Breast epithelium (tissue), 4 donors: ENCODE measurements at places on chromosomes 5 and 9. TPM values are rescaled to one million over a fixed set of nuclear protein-coding genes. Genes with fewer than 3 reads are reported as not detected.

GRCh38 chr9:98860871-98861293 lies 53.4 kb downstream of the GALNT12 start:
- DNase-seq, result no peak

TOR2A gene
- 9.6 TPM for total RNA-seq

- no peak for DNase-seq
Measured at GRCh38 chr5:148193202-148193601, 9.6 kb upstream of the SPINK6 start.

DNA sequence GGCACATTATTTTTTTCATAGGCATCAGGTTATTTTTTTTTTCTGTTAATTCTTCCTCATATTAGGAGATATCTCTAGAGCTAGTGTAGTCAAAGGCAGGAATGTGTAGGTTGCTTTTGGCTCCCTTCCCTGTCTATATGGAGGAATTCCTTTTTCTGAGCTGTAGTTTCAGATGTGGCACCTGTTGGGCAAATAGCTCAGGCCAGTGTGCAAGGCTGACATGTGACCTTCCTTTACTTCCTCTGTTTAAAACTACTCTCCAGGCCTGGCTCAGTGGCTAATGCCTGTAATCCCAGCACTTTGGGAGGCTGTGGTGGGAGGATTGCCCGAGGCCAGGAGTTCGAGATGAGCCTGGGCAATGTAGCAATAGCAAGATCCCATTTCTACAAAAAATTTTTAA lies 40.5 kb upstream of the KIAA1958 start:
- no peak for DNase-seq

DNA sequence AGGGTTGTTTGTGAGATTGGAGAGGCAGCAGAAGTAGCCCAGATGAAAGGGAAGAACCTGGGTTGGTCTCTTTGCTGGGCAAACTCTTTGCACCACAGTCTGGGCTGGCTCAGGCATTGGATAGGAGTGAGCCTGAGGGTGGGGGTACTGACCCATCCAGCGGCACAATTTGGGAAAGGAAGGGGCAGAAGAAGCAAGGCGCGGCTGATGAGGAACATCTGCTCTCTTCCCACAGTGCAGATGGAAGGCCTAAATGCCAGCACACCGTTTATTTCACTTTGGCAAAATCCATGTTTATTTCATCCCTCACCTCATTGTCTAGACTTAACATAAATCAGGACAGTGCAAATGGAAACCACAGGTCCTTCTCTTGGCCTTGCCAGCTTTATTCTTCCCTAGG lies 32.3 kb downstream of the PALM2AKAP2 start:
- no peak for DNase-seq

NR4A3 gene
- total RNA-seq, result 1.3 TPM
